ENCODE measurements at places on chromosomes 3 and 15.

- no peak for DNase-seq
Measured at GRCh38 chr15:101192081-101192480, 59.8 kb downstream of the CHSY1 start.

- DNase-seq, result no peak
Measured at GRCh38 chr15:72502220-72502809, 28.2 kb downstream of the ARIH1 start.

DNA sequence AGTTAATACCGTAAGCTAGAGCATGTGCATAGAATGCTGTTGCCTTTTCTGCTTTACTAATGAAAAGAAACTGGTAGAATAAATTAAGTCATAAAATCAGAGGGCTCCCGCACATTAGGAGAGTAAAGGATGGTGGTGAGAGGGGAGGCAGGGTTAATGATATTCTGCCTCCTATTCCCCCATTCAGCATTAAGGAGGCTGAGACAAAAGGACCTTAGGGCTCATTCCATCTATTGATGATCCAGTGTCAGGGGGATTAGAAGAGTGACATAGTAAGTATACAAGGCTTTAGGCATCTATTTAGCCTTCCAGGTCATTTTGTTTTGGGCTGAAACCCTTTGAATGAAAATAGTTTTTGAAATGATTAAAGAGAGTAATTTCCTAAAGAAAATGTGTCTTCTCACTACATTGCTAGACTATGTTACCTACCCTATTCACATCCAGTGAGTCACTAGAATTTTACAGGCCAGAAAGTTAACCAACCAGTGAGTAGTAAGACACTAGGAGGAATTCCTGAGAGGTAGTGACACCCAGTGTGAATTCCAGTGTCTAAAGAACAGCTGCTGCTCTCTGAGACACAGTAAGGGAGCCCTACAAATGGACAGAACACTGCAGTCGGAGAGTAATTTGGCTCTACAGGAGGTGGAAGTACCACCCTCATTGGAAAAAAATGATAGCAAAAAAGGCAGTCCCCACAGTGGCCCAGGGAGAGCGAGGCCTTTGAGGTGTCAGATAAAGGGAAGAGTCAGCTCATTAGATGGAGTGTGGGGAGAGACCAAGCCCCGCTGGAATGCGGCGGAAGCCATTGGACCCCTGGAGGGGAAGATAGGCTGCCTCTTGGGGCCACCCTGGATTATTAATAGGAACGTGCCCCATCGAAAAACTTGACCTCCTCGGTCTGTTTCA is 67.6 kb downstream of the TUSC7 start:
- no peak for DNase-seq

DNA sequence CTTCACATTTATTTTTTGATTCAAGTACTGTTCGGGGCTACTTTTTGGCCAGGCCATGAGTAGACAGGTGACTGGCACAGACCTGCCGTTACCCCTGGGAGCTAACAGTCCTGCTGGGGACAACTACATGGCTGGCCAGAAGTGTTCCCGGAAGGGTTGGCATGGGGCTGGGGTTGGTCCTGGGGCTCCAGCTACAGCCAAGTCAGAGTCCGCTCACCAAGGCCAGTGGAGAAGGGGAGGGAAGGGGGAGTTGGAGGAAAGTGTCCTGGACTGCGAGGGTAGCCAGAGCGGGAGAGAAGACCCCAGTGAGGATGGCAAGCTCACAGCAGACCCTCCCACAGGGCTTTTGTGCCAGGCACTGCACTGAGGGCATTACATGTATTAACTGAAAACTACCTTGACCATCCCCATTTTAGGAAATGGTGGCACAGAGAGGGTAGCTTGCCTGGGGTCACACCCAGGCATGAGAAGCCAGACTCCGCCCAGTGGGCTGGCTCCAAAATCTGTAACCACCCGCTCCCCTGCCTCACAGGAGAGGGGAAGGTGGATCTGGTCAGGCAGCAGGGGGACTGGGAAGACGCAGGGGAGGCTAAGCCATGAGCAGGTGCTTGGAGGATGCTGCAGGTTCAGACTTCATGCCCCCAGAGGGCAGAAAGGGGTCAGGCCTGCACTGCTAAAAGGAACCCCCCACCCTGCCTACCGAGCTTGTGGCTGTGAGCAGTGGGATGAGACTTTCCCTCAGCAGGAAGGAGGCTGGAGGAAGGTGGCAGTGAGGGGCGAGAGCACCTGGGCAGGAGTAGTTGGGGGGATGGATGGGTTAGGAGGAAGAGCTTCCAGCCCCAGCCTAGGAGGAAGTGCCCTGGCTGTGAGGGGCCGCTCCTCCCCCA is 38.3 kb upstream of the ESYT3 start:
- no peak for DNase-seq

DNA sequence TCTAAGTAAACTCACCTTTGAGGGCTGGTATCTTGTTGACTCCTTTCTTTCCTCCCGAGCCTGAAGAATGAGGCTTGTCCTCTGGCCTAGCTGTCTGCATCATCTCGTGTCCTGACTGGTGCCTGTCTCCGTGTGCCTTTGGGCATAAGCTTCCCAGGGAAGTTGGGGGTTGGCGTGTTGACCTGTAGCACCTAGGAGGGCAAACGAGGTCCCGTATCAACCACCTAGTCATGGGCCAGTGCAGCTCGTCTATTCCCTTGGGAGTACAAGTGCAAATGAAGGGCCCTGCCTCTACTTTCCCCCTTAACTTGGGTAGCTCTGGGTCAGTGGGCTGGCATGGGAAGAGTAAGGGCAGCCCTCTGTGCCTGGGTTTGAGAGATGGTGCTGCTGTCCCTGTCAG is 8.7 kb downstream of the TEX264 start:
- no peak for DNase-seq

DNA sequence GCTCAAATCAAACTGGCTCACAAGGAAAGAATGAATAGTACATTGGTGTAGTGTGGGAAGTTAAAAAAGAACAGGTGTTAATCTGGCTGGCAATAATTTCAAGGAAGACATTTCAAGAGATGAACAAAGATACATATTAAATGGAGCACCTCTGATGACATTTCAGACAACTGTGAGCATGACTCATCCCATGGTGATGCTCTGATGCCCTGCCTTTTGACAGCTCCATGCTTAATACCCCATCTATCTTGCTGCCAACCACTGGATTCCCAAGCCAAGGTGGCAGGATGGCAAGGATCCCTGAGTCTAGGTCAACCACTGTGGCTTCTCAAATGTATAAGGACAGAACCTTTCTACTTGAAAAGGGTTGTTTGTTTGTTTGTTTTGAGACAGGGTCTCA is 29.3 kb downstream of the LRRC2 start:
- no peak for DNase-seq

DNA sequence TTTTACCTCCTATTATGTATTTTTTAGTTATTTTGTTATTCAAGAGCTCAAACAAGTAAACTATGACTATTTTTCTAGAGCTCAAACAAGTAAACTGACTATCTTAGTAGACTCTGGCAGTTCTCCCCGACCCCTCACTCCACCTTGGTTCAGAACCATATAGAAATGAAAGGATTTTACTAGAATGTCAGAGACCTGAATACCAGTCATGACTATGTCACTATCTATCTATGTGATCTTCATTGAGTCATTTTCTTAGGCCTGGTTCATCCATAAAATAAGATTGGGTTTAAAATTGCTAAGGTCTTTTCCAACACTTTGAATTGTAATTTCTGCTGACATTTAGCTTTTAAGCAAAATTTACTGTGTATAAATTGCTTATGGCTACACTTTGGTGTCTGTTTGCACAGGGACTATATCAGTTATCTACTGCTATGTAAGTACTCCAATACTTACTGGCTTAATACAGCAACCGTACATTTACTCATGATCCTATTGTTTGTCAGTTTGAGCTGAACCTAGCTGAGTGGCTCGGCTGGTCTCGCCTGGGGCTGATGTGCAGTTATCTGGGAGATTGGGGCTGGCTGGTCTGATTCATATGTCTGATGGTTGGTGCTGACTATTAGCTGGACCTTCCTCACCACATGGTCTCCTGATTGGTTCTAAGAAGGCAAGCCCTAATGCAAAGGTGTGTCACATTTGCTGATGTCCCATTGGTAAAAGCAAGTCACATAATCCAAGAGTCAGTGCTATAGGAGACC is 37.0 kb downstream of the RASA2 start:
- no peak for DNase-seq

GRCh38 chr3:109924196-109924595 is 586.9 kb upstream of the DPPA4 start:
- no peak for DNase-seq

DNA sequence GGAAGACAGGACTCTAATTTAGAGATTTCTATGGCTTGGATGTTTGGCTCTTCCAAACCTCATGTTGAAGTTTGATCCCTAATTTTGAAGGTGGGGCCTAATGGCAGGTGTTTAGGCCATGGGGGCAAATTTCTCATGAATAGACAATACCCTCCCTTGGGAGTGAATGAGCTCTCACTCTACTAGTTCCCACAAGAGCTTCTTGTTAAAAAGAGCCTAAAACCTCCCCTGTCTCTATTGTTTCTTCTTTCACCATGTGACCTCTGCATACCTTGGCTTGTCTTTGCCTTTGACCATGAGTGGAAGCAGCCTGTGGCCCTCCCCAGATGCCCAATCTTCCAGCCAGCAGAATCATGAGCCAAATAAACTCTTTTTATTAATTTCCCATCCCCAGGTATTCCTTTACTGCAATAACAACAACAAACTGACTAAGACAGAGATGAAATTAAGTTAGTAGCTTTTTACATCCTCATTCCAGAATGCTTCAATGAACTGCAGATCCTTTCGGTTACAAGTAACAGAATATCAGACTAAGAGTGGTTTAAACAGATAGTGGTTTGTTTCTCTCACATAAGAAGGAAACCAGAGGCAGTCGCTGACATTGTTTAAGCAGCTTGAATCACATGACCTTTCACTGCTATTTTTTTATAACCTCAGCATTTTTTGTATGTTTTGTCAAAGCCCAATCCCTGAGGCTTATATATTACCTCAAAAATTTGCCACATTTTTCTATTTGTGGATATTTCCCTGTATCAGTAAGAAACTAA is 1013.3 kb upstream of the SEMA6D start:
- DNase-seq, result no peak

DNA sequence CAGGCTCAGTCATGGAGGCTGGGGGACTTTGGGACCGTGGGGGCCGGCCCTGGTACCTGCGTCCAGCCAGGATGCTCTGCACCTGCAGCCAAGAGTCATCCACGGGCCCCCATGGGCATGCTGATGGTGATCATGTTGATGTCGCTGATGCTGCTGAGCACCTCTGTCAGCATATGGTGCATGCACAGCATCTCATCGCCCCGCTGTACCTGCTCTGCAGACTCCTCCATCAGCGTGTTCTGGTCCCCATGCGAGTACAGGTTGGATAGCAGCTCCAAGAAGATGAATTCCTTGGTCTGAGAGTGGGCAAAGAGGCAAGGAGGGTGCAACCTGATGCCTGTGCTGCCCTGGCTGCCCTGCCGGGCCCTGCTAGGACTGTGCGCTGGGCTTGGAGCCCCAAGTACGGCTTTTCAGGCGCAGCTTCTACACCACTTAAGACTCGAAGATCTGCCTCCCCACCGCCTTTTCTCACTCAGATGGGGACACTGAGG is 7.2 kb downstream of the RPS17 start:
- no peak for DNase-seq

GRCh38 chr3:138818185-138818860 is 16.4 kb downstream of the PIK3CB start:
- DNase-seq, result no peak

DNA sequence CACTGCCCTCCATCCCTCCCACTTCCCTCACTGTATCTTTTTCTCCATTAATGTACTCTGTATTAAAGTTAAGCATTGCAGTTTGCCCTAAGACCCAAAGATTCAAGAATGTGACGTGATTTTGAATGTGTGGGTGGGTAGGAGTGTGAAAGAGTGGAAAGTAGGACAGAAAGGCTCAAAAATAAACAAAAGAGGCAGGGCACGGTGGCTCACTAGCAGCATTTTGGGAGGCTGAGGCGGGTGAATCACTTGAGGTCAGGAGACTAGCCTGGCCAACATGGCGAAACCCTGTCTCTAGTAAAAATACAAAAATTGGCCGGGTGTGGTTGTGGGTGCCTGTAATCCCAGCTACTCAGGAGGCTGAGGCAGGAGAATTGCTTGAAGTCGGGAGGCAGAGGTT is 18.4 kb downstream of the TFRC start:
- DNase-seq, result no peak

DNA sequence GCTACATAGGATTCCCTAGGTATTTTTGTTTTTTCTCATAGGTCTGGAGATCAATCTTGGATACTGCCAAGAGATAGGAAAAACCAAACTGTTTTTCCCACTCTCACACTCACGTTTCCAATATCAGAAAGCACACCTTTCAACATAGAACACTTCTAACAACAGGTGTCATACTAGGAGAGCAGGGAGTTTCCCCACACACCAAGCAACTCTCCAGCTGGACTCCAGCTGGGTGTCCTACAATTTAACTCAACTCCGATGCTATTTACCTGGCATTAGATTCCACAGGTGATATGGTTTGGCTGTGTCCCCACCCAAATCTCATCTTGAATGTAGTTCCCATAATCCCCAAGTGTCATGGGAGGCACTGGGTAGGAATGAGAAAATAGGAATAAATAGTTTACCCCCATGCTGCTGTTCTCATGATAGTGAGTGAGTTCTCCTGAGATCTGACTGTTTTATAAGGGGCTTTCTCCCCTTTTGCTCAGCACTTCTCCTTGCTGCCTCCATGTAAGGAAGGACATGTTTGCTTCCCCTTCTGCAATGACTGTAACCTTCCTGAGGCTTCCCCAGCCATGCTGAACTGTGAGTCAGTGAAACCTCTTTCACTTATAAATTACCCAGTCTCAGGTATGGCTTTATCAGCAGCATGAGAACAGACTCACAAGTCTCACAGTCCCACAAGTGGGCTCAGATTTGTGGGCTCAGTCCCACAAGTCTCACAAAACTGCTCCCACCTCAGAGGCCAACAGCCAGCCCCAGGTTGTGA is 354.5 kb upstream of the THBS1 start:
- no peak for DNase-seq

- no peak for DNase-seq
Measured at GRCh38 chr3:37183375-37183831, 9.0 kb upstream of the LRRFIP2 start.

- no peak for DNase-seq
Measured at GRCh38 chr3:149216193-149216869, 5.3 kb downstream of the CP start.

DNA sequence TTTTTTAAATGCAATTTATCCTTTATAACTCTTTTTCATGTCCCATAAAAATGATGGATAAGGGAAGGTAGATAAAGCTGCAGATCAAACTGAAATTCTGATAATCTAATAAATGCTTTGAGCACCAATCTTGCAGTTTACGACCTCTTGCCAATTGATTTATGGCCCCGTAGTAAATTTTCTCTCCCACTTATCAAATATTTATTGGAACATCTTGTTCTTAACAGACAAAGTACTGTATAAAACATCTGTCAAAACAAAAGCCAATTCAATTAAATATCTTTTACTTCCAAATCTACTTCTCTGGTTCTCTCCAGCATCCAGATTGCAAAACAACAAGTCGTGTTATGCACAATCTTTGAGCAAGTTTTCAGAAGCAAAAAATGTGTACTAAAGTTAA is 34.6 kb downstream of the POLR2M start:
- DNase-seq, result no peak

GRCh38 chr3:159451067-159451466 is 537.6 kb upstream of the IL12A start:
- no peak for DNase-seq
